Epithelial cell of esophagus (primary cell): ENCODE measurements at places on chromosomes 2 and 18.

- no peak for DNase-seq
Observed at GRCh38 chr18:22838221-22838620, 94.9 kb upstream of the RBBP8 start.

GRCh38 chr2:15858466-15858865 lies 81.9 kb upstream of the MYCN start:
- no peak for DNase-seq

DNA sequence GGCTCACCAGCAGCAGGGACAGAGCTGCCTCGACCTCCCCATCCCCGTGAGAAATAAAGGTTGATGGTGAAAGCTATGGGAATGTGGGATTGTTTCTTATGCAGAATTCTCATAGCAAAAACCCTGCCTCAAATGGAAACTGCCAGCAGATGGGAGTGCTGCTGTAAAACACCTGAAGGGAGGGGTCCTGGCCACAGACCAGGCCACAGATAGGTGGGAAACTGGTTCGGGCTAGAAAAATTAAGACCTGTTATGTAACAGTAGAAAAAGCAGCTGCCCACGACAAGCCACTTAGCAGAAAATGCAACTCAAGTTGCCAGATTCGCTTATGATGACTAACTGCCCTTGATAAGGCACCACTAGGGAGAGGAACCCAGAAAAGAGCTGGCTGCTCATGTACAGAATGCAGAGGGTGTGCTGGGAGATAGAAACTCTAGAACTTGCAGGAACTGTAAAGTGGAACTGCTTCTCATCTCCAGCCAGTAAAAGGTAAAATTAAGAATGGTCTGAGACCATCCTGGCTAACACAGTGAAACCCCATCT lies 114.5 kb upstream of the SALL3 start:
- DNase-seq, result no peak

DNA sequence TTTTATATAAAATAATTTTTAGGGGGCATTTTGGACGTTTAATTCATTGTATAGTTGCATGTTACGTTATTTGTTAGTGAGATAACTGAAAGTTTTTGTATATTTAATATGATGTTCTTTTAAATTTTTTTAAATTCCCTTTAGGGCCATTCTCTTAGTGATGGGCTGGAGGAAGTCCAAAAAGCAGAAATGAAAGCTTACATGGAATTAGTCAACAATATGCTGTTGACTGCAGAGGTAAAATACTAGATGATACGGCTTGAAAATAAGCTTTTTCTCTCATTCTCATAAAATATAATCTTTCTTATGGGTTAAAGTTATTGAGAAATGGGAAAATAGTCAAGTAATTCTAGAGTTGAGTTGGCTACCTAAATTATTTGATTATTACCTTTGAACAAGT lies 58.9 kb downstream of the MTX2 start:
- DNase-seq, result no peak

GRCh38 chr2:241706537-241706936 lies 4.7 kb downstream of the ING5 start:
- DNase-seq, result no peak

DNA sequence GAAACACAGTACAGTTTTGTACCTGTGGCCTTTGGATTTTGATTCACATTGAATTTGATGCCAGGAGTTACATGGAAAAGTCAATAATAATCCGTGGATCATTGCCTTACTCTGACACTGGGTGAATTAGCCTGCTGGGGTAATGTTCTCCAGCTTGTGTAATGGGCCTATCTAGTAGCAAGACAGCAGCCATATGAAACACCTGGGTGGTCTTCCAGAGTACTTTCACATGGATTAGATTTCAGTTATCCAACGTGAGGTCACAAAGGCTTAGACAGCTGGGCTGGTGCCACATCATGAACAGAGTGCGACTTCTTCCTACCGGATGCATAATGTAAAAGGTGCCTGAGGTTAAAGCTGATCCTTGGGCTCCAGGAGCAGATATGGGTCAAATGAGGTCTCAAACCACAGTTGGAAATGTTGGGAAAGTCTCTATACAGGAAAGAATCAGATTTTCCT lies 486.8 kb downstream of the PARD3B start:
- DNase-seq, result no peak

DNA sequence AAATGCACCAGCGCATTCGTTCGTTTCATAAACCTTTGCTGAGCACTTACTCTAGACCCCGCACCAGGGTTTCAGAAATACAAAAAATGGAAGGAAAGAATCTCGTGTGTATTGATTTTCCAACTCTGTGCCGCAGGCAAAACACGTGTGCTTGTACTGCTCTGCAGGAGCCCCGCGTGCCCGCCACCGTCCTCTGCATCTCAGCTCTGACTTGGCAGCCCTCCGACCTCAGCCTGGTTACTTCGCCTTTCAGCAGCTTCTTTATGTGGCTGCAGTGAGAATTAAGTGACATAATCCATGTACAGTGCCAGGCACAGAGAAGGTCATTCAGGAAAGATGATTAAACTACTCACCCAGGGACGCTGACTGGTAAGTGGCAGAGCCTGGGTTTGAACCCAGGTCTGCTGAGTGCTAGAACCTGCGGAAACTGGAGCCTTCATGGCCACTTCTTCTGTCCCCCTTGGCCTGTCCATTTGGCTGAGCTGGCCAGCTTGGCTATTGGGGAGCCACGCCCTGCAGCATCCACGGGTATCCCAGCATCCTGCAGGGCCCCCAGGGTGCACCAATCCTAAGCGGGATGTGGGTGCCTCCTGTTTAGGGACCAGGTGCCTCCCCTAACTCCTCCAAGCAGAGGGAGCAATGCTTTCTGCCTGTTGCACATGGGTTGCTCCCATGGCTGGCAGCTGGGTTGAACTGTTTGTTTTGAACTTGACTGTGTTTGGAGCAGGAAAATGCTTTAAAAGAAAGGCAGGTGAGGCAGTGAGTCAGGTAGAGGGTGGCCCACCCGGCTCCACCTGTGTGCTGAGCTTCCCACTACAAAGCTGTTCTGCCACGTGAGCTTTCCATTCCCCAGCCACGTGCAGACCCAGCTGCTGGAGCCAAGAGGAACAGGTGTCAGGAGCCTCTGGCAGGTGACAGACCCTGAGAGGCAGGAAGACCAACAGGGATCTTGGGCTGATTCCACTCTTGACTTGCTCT lies 34.3 kb downstream of the INHBB start:
- no peak for DNase-seq

GRCh38 chr2:149040451-149040850 lies 2.0 kb downstream of the LYPD6B start:
- peak; percentile 59 for DNase-seq

GRCh38 chr2:190575263-190575662 lies 40.7 kb upstream of the NEMP2 start:
- no peak for DNase-seq

GRCh38 chr2:160242893-160243564 lies 43.0 kb upstream of the ITGB6 start:
- peak; percentile 58 for DNase-seq

- DNase-seq, result no peak
Observed at GRCh38 chr2:19009510-19009909, 348.9 kb downstream of the OSR1 start.

- no peak for DNase-seq
Observed at GRCh38 chr2:29047083-29047845, 27.1 kb downstream of the PCARE start.

DNA sequence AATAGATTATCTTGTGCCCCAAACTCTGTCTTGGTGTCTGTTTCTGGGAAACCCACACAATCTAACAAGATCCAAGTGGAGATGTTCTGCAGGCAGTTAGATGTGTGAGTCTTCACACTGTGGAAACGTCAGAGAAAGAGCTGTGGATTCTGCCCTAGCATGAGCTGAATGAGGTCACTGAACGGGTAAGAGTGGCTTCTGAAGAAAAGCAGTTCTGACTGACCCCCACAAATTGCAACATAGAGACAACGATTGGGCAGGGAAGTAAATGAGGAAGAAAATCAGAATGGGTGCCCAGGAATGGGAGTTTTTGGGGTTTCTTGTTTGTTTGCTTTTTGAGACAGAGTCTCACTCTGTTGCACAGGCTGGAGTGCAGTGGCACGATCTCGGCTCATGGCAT lies 12.9 kb upstream of the RPL37A start:
- DNase-seq, result no peak

DNA sequence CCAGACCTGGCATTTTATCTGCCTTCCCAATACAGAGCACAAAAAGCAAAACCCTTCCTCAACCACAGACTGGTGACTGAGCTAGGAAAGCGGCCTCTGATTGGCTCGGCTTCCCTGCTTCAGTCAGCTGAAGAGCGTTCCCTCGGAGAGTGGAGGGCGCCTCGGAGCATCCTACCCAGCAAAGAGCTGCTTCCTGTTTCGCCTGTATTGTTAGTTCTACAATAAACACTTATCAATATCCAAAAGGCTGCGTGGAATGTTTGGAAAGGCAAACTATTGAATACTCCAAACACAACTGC lies 125.0 kb downstream of the CACNB4 start:
- DNase-seq, result peak; percentile 36

GRCh38 chr2:62760555-62760954 lies 55.0 kb downstream of the EHBP1 start:
- peak; percentile 71 for DNase-seq

GRCh38 chr2:43080571-43081021 lies 145.8 kb downstream of the ZFP36L2 start:
- no peak for DNase-seq

DNA sequence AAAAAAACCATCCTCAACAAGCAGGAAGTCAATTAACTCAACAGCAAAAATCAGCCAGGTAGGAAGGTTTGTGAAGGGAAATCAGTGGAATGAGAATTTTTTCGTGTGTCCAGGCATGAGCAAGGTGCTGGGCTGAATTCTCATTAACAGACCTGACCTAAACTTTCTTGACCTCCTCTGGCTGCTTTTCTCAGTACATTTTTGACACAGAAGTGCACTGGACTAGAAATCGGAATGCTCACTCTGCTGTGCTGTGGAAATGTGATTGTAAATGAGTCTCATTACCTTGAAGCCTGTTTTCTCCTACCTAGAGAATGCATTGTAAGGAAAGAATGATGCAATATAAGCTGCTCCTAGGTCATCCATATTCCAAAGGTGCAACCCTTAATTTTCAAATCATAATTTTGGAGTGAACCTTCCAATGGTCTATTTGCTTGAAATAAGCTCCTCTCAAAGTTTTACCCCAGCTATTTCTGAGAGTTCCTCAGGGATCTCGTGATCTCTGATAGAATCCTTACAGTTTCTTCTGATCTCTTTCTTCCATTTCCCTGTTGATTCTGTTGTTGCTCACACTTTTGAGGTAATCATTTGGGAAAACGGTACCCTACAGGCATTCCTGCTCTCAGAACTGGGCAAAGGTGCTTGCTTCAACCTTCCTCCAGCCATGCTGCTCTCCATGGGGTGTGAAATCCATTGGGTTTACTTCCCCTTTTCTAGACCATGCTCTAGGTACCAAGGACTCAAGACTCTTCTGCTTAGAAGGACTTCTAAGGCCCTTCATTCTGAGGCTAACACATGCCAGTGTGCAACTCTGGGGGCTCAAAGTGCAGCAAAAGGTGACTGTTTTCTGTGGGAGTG lies 104.9 kb upstream of the ITPRID2 start:
- no peak for DNase-seq

DNA sequence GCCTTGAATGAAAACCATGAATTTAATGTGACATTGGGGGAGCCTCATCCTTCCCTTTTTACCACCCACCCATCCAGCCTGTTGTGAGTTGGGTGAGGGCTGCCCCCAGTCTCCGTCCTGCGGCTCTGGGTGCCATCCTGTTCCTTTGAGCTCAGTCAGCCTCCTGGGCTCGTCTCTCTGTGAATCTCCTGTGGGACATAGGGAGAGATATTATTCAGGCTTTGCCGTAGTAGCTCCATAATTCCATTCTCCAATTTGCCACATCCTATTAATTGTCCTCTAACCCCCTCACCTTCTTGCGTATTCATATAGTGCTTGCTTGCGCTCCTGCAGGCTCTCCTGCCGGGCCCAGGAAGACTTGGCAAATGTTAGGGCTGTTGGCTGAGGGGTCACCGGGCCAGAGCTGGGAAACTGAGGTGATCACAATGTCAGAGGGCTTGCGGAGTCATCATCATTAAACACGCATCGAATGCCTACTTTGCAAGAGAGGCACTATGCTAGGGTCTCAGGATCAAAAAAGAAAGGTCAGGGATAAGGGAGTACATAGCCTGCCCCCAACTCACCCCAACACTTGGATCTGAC lies 709 bp upstream of the DQX1 start:
- DNase-seq, result no peak

GRCh38 chr2:40286721-40287120 lies 165.2 kb downstream of the SLC8A1 start:
- DNase-seq, result peak; percentile 42

DNA sequence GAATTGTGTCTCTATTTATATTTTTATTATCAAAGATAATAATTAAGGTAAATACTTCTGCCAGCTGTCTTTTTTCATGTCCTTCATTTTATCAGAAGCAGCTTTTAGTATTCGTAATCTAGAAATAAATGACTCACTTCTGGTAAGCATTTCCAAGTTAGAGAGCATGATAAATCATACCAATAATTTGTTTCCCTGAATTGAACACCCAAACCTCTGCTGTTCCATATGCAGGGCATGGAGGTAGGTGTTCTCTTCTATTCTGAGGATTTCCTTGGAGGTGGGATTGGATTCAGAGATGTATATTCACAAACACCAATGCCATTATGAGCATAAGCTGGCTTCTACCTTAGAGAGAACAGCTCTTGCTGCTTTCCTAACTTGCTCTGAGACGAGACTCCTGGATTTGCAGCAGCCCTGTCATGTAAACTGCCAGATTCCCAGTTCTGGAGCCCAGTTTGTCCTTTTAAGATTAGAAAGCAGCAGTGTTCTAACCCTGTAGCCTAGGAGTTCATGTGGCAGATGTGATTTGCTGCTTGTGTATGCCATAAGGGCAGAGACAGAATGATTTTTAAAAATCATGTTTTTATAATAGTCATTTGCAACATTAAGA lies 47.5 kb downstream of the SKA1 start:
- no peak for DNase-seq

- no peak for DNase-seq
Observed at GRCh38 chr2:160596441-160596840, 102.8 kb upstream of the RBMS1 start.

DNA sequence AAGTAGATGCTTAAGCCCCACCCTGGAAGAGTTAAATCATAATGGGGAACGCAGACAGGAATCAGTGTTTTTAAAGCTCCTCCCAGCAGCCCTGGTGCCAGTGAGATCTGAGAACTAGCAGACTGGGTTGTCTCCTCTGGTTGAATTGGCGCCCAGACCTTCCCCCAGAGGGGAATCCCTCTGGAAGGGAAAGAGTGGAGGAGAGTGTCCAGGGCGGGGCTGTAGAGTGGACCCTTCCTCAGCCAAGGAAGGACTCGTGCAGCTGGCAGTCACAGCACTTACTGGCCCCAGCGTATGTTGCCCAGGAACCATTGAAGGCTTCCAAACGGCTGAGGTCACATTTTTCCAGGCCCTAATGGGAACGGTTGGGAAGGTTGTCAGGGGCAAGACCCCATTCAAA lies 62.5 kb downstream of the TGOLN2 start:
- no peak for DNase-seq

GRCh38 chr2:133818661-133819060 lies 250.4 kb upstream of the NCKAP5 start:
- no peak for DNase-seq

- DNase-seq, result no peak
Observed at GRCh38 chr2:32423536-32423935, 66.7 kb downstream of the BIRC6 start.

GRCh38 chr2:223459328-223459939 lies 142.7 kb downstream of the SCG2 start:
- peak; percentile 35 for DNase-seq

GRCh38 chr2:70514612-70515055 lies 39.0 kb downstream of the TGFA start:
- DNase-seq, result peak; percentile 50

- no peak for DNase-seq
Observed at GRCh38 chr2:197717863-197718262, 12.7 kb downstream of the MARS2 start.

- DNase-seq, result peak; percentile 71
Observed at GRCh38 chr18:54119524-54120019, 104.9 kb downstream of the MBD2 start.
